Stimulated activated CD8-positive, alpha-beta memory T cell treated with anti-CD3 and anti-CD28 coated beads, Interleukin-4, amount 100 ng/mL, for 48 hours (primary cell): ENCODE measurements at places on chromosomes 3 and 15.

DNA sequence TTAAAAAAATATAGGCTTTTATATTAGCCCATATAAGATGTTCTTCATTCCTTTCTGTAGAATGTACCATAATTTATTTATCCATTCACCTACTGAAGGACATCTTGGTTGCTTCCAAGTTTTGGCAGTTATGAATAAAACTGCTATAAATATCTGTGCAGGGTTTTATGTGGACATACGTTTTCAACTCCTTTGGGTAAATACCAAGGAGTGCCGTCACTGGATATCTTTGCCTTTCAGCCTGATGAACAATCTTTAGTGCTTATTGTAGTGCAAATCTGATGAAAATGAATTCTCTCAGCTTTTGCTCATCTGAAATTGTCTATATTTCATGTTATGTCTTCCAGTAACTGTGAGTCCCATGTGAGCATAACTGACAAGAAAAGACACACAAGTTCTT, 26.6 kb upstream of the BLM start:
- no peak for DNase-seq

DNA sequence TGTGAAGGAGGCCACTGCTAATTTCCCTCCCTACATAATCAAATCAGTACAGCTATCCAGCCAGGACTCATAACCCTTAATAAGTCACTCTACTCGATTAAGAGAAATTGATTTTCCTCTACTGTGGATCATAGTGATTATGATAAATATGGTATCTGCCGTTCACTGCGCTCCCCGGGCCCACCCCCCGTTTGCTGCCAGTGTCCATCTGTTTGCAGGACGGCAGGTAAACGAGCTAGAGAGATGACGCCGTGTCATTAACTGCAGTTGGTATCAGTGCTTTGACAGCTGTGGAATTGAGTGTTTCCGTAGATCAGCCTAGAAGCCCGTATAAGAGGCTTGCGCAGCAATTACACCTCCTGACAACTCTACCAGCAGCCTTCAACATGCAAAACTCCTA, 94.9 kb downstream of the ROBO2 start:
- no peak for DNase-seq

DNA sequence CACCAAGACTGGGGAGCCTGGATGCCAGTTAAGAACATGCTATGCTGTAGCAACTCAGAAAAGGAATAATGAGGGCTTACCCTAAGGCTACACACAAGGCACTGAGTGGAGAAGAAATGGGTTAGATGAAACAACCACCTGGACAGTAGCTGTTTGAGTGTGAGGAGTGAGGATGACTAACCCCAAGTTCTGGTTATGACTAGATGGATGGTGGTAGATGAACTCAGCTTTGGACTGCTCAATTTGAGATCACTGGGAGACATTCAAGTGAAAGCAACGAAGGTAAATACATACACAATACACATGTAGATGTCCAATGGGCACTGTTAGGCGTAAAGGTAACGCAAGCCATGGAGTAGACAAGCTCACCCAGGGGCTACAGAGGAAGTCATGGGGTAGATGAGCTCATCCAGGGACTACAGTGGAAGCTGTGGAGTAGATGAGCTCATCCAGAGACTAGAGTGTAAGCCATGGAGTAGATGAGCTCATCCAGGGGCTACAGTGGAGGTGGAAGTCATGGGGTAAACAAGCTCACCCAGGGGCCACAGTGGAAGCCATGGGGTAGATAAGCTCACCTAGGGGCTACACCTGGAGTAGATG, 98.3 kb downstream of the ANO10 start:
- peak; percentile 39 for DNase-seq

DNA sequence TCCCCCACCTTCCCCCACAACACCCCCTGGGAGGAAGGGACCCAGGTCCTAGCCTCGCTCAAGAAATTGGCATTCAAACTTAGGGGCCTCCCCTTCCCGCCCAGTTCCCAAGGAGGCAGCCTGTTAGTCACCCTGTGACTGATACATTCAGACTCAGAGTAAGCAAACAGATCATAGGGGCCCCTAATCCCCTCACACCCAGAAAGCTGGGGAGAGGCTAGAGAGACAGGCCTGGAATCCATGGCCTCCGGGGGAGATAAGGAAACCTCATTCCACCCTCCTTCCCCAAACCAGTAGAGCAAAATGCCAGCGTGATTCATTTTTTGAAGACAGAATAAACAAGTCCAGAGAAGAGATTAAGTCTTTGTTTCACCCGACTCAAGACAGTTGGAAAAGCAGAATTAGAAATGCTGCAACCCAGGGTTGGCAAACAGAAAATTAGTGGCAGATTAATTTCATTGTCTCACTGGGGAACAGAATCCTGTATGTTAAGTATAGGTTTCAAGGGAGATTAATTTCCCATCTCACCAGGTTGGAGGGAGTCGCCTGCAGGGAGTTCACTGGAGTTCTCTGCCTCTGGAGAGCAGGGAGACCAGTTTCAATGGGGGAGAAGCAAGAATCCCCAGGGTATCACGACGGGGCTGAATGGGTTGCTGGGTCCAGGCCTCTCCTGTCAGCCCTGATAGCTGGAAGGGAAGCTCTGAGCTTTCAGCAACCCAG, 268.3 kb downstream of the UACA start:
- DNase-seq = peak; percentile 62

- DNase-seq = no peak
These were observed 29.4 kb downstream of the GAP43 start for GRCh38 chr3:115652738-115653137.
